ENCODE measurements at places on chromosomes 1 and 21. TPM values are rescaled to one million over a fixed set of nuclear protein-coding genes. Genes with fewer than 3 reads are reported as not detected.

The RPTN gene
- polyA plus RNA-seq: not detected

The MYBPH gene
- polyA plus RNA-seq: 0.18 TPM

The FCGR1A gene
- polyA plus RNA-seq: 1.3 TPM

The HES2 gene
- polyA plus RNA-seq: 0.78 TPM

The TSTD1 gene
- polyA plus RNA-seq: 44.4 TPM
